Astrocyte (in vitro differentiated cells and primary cell): ENCODE measurements at places on chromosomes 7 and 10. TPM values are rescaled to one million over a fixed set of nuclear protein-coding genes. Genes with fewer than 3 reads are reported as not detected.

Gene ZNF804B
- not detected in 2 replicates for total RNA-seq

Gene KIAA1549
- 10.3 and 11.1 TPM in 2 replicates for total RNA-seq

Gene CYP3A4
- not detected in 2 replicates for total RNA-seq

Gene TMEM139
- 0.20 TPM in 1 of 2 replicates, not detected in the other for total RNA-seq

Gene AGBL3
- total RNA-seq, result 0.72 and 0.91 TPM in 2 replicates
